Type B pancreatic cell (in vitro differentiated cells): ENCODE measurements at places on chromosomes 7 and 10.

DNA sequence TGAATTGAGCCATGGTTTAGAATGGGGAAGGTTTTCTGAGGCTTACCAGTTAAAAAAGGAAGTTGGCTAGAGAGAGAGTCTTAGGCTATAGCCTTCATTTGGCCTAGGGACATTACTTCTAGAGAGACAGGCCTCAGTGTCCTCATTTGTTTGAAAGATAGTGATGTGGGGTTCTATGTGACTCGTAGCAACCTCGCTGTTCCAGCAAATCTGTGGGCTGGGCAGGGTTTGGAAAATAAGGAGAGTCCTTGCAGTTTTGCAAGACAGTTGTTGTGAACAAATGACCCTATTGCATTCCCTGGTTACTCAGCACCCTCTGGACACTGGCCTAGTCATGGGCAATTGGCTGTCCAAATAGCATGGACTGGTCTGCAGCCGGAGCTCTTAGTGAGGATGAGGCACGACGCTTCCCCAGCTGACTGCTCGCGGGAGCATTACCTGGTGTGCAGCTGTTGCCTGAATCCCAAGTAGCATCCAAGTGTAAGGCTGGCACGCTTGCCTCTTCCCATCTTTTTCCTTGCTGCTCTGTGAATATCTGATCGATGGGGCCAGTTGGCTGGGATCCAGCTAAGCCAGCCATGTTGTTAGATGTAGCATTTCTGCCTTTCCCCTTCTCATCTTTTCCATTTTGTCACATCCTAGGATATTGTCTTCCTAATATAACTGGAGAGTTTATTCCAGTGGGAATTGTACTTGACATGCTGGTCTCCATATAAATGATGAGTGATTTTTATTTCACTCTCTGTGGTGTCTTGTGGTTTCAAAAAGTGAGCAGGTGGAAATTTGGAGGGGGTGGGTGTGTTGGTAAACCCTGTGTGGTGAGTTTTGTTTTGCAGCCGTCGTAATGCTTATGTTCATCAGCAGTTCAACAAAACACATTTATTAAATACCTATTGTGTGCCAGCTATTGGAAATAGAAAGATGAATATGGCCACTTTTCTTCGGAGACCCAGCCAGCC lies 99.8 kb downstream of the SND1 start:
- peaks cover 11% of the 10 kb centered on the region for H3K36me3 ChIP-seq
- H3K4me1 ChIP-seq: peaks cover 17% of the 10 kb centered on the region
- no peak overlapping the region for H3K27ac ChIP-seq

DNA sequence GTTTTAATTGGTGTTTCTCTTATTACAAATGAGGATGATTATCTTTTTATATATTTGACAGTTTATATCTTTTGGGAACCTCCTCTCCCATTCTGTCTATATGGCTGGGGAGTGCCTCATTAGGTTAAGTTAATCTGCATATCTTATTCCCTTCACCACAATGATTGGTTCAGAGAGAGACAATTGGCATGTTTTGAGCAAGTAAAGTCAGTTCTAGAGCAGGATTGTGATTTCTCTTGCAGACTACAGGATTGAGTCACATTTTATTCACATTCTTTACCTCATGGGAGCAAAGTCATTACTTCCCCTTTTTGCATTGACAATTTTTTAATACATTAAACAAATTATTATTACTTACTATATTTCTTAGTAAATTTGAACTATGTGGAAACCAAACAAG lies 345.6 kb downstream of the MDFIC start:
- H3K27ac ChIP-seq: no peak overlapping the region
- no peaks in the 10 kb centered on the region for H3K36me3 ChIP-seq
- H3K4me1 ChIP-seq: no peaks in the 10 kb centered on the region
- H3K27me3 ChIP-seq: no peaks in the 10 kb centered on the region
- no peak overlapping the region for H3K4me3 ChIP-seq

GRCh38 chr7:106375499-106375898 lies 90.7 kb upstream of the NAMPT start:
- no peak for DNase-seq
- H3K27me3 ChIP-seq: no peaks in the 10 kb centered on the region
- peaks cover 7% of the 10 kb centered on the region for H3K4me1 ChIP-seq
- no peaks in the 10 kb centered on the region for H3K36me3 ChIP-seq

- H3K27me3 ChIP-seq: peaks cover 67% of the 10 kb centered on the region
- H3K27ac ChIP-seq: peak overlapping the region; percentile 73
- peaks cover 9% of the 10 kb centered on the region for H3K36me3 ChIP-seq
These were observed 996 bp downstream of the ADAM12 start for GRCh38 chr10:126387041-126387921.

GRCh38 chr7:29080803-29081202 lies 65.5 kb downstream of the CPVL start:
- peaks cover 24% of the 10 kb centered on the region for H3K4me1 ChIP-seq
- peak overlapping the region; percentile 10 for H3K4me3 ChIP-seq
- peaks cover 3% of the 10 kb centered on the region for H3K36me3 ChIP-seq
- H3K27ac ChIP-seq: no peak overlapping the region
- no peaks in the 10 kb centered on the region for H3K27me3 ChIP-seq

DNA sequence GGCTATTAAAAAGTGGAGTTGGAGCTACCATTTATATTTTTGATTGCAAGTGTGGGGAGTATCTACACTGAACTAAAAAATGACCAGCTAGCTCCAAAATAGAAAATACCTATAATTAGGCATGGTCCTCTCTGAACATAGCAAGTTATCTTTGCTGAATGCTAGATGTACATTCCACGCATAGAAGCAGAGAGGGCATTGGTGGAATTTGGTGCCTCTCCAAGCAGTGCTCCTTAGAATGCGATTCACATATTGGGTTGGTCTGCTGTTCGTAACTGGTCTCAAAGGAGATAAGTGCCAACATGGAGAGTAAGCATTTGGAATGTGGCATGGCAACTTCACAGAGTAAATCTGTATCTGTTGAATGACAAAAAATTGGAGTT lies 196.2 kb downstream of the PTN start:
- H3K27me3 ChIP-seq: no peaks in the 10 kb centered on the region
- no peak for DNase-seq
- H3K4me1 ChIP-seq: peaks cover 11% of the 10 kb centered on the region
- H3K4me3 ChIP-seq: no peak overlapping the region
- H3K27ac ChIP-seq: no peak overlapping the region
- no peaks in the 10 kb centered on the region for H3K36me3 ChIP-seq

DNA sequence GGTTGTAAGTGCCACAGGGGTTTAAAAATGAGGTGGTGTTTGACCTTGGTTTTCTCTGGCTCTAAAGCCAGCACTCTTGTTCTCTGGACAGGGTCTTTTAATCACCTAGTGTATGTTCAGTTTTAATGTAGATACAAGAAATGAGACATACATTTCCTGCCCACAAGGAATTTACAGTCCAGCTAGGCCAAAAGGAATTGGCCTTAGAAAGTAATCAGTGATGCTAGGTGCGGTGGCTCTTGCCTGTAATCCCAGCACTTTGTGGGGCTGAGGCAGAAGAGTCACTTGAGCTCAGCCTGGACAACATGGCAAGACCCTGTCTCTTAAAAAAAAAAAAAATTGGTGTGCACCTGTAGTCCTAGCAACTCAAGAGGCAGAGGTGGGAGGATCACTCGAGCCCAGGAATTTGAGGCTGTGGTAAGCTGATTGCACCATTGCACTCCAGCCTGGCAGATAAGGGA lies 100.2 kb downstream of the LRMDA start:
- no peak overlapping the region for H3K27ac ChIP-seq
- peaks cover 6% of the 10 kb centered on the region for H3K36me3 ChIP-seq
- H3K4me3 ChIP-seq: no peak overlapping the region
- DNase-seq: no peak
- peaks cover 58% of the 10 kb centered on the region for H3K27me3 ChIP-seq
- peaks cover 14% of the 10 kb centered on the region for H3K4me1 ChIP-seq

GRCh38 chr10:1147810-1148209 lies 91.6 kb downstream of the WDR37 start:
- H3K4me1 ChIP-seq: peaks cover 10% of the 10 kb centered on the region
- no peak for DNase-seq
- peaks cover 5% of the 10 kb centered on the region for H3K27me3 ChIP-seq

GRCh38 chr10:91111060-91111459 lies 109.4 kb upstream of the PCGF5 start:
- H3K4me1 ChIP-seq: no peaks in the 10 kb centered on the region
- no peaks in the 10 kb centered on the region for H3K27me3 ChIP-seq
- no peaks in the 10 kb centered on the region for H3K36me3 ChIP-seq
- H3K4me3 ChIP-seq: no peak overlapping the region

- peaks cover 22% of the 10 kb centered on the region for H3K4me1 ChIP-seq
- H3K27me3 ChIP-seq: peaks cover 9% of the 10 kb centered on the region
- no peak overlapping the region for H3K27ac ChIP-seq
- DNase-seq: no peak
- H3K4me3 ChIP-seq: peak overlapping the region; percentile 25
These were observed 3.2 kb downstream of the GPC2 start for GRCh38 chr7:100173806-100174495.

- H3K27me3 ChIP-seq: no peaks in the 10 kb centered on the region
- H3K4me1 ChIP-seq: no peaks in the 10 kb centered on the region
- H3K27ac ChIP-seq: no peak overlapping the region
- H3K36me3 ChIP-seq: peaks cover 14% of the 10 kb centered on the region
- H3K4me3 ChIP-seq: no peak overlapping the region
These were observed 15.9 kb downstream of the MTURN start for GRCh38 chr7:30150711-30151110.

DNA sequence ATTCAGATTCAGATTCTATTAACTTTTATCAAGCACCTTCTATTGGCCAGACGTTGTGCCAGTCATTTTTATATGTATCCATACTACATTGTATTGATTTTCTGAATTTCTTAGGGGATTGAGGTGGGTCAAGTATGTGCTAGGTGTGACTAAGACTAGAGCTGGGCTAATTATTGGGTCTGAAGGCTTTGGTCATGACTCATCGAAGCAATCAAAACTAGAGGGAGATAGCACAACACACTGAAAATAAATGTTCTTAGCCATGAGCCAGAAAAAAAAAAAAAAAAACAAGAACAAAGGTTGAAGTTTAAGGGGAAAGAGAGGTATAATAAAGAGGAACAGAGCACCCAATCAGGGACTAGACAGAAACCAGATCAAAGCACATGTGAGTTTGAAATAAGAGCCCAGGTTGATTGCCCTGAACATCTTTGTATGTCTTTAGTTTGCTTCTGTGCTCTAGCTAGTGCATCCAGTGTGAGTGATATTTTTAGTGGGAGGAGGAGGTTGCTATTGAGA lies 171.6 kb upstream of the FOXP2 start:
- no peaks in the 10 kb centered on the region for H3K27me3 ChIP-seq
- DNase-seq: no peak
- no peak overlapping the region for H3K4me3 ChIP-seq
- H3K27ac ChIP-seq: no peak overlapping the region
- no peaks in the 10 kb centered on the region for H3K36me3 ChIP-seq

DNA sequence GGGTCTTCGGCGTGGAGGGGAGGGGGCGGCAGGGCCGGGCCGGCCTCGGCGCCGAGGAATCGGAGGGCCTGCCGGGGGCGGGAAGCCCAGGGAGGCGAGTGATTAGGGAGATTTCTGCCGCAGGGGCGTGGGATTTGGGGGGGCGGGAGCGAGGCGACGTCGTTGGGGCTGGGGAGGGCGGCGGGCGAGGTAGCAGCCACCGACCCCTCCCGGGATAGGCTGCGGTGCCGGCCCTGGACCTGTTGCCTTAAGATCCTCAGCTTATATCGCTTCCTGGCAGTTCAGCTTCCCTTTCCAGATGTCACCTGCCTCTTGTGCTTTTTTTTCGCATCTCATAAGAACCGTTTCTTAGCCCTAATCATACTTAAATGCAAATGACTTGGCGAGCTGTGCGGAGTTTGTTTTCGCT lies 655 bp downstream of the LMTK2 start:
- no peak for DNase-seq
- peak overlapping the region; percentile 59 for H3K27ac ChIP-seq
- H3K4me3 ChIP-seq: peak overlapping the region; percentile 91

DNA sequence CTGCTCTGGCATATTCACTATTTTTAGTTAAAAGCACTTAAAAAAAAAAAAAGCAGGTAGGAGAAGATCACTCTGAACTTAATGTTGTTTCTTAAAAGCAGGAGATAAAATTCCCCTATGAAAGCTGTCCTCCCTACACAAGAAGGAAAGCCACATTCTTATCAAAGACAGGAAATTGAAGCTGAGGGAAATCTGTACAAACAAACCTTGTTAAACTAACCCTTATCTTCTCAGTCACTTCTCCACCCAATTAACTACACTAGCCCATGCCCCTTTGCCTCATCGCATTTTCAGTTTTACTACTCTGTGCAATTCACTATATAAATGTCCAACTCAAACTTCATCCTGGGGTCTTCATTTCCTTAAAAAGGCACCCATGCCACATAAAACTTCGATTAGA lies 2.7 kb upstream of the CDCA7L start:
- H3K27me3 ChIP-seq: peaks cover 32% of the 10 kb centered on the region

GRCh38 chr7:56007167-56007652 lies 42.8 kb downstream of the NIPSNAP2 start:
- no peaks in the 10 kb centered on the region for H3K27me3 ChIP-seq
- H3K36me3 ChIP-seq: peaks cover 8% of the 10 kb centered on the region
- peak overlapping the region; percentile 18 for H3K4me3 ChIP-seq
- peaks cover 7% of the 10 kb centered on the region for H3K4me1 ChIP-seq
- no peak for DNase-seq
